Dorsolateral prefrontal cortex (tissue), 122 donors: ENCODE measurements at places on chromosomes 4 and X.

DNA sequence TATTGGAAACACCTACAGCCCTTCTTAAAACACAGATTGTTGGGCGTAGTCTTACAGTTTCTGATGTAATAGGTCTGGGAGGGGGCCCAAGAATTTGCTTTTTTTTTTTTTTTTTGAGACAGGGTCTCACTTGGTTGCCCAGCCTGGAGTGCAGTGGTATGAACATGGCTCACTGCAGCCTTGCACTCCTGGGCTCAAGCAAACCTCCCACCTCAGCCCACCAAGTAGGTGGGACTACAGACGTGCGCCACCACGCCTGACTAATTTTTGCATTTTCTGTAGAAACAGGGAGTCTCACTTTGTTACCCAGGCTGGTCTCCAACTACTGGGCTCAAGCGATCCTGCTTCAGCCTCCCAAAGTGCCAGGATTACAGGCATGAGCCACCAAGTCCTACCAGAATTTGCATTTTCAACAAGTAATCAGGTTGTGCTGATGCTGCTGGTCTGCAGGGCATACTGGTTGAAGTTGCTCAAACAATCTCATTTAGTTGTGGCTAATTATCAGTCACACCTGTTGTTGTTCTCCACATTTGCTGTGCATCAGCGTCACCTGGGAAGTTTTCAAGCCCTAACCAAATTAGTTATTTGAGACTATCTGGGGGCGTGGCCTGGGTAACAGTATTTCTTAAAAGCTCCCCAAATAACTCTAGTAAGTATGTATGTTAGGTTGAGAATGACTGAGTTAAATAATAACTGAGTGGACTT, 14.0 kb downstream of the TMEM154 start:
- no peak for DNase-seq

DNA sequence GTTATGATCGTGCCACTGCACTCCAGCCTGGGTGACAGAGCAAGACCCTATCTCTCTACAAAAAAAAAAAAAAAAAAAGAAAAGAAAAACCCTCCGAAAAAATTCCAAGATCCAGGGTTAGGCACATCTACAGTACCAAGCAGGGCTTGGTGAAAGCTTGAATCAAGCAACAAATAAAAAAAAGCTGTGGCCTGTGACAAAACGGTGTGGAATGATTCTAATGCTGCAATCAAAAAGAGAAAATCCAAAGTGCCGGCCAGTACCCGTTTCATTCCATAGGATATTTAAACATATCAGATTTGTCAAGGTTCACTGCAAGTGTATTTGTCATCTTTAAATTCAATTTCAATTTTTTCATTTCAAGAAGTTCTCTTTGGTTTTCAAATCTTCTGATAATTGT, 20.5 kb downstream of the RWDD4 start:
- DNase-seq, result no peak

GRCh38 chr4:26081795-26082498, 167.9 kb downstream of the SMIM20 start:
- no peak for DNase-seq

GRCh38 chr4:26022346-26023202, 108.6 kb downstream of the SMIM20 start:
- no peak for DNase-seq

DNA sequence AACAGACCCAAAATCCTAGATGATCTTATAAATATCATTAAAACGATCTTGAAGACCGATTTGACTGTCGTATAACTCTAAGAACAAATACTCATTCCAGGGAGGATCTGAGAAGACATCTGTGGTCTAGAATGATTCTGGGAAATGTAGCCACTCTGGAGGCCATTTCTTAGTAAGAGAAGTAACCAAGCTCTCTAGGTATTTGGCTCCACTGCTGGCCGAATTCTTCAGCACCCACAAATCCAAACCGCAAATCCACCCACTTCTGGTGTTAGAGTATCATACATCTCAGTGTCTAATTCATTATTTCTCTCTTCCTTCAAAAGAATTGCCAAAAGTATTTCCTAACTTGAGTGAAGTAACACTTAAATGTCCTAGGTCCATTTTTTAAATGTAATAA, 23.9 kb downstream of the KLHL5 start:
- DNase-seq, result no peak

DNA sequence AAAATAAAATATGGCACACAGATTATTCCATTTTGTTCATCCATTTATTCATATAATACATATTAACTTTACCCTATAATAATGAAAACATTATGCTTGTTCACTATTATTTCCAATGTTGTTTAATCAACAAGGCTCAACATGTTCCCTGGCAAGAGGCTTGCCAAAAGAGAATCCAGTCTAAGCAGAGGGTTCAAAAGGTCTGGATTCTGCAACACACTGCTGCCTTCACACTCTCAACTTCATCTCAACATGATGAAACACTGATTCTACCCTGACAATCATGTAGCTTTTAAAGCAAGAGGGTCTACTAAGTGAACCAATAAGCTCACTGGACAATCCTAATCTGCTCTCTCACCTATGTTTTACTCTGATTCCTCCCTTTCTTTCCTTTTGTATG, 101.1 kb downstream of the MID1 start:
- DNase-seq, result no peak

- DNase-seq, result no peak
Observed at GRCh38 chrX:30637874-30638815, 15.1 kb upstream of the GK start.

GRCh38 chr4:150855981-150856510, 159.0 kb downstream of the LRBA start:
- no peak for DNase-seq

DNA sequence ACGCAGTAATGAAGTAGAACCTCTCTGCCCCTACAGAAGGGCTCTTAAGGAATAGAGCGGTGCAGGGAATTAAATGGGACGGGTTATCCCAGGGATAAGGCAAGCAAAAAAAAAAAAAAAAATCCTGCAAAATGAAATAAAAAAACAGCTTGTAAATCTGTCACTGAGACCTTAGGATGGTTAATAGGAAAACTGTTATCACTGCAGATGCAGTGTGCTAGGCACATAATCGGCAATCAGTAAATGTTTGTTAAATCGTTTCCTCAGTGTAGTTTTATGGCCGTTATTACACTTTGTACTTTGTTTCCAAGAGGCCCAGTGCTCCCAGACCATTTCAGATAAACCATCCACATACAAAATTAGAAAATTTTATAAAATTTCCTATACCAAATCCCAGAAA, 1.0 kb downstream of the HNRNPH2 start:
- DNase-seq, result no peak

GRCh38 chr4:186936496-186937375, 213.1 kb upstream of the FAT1 start:
- DNase-seq, result no peak

GRCh38 chrX:111098874-111099273, 2.9 kb downstream of the PAK3 start:
- DNase-seq, result peak; percentile 52

GRCh38 chr4:157977086-157977485, 195.7 kb downstream of the GASK1B start:
- DNase-seq, result no peak

DNA sequence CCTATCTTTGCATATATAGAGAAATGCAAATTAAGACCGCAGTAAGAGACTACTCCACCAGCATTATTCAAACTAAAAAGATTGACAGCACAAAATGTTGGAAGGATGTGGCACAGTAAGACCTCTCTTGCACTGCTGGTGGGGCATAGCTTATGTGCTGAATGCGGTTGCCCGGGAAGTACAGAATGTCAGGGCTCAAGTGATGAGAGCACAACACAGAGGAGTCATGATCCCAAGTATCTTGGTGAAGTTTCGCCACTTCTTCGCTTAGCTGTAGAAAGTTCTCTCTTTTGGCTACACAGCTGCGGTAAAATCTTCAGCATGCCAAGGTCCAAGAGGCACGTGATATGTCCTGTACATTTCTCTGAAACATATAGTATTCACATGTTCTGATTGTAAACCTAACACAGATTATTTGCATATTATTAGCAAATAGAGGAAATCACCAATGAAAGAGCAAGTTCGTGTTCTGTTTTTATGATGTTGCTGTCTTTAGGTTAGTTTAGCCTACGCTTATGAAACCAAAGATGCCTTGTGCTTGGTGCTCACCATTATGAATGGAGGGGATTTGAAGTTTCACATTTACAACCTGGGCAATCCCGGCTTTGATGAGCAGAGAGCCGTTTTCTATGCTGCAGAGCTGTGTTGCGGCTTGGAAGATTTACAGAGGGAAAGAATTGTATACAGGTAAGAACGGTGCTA, 55.0 kb downstream of the HTT-AS start:
- no peak for DNase-seq

DNA sequence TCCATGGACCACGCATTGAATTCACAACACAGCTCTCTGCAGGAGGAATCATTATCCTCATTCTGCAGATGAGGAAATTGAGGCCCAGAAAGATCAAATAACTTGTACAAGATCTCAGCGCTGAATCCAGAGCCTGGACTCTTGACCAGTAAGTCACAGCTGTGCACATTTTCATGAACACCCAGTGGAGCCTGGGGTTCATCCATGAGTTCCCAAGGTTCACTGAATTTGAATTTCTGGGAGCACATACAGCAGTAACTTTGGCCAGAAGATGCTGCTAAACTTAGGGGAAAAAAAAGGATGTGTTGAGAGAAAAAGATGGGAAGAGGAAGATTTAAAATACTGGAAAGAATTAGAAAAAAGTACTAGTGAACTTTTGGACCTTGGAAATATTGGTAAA, 218.7 kb upstream of the PPARGC1A start:
- no peak for DNase-seq

GRCh38 chrX:101176439-101176838, 43.1 kb upstream of the DRP2 start:
- DNase-seq, result no peak

- DNase-seq, result no peak
Observed at GRCh38 chr4:101393256-101393655, 45.9 kb upstream of the PPP3CA start.

DNA sequence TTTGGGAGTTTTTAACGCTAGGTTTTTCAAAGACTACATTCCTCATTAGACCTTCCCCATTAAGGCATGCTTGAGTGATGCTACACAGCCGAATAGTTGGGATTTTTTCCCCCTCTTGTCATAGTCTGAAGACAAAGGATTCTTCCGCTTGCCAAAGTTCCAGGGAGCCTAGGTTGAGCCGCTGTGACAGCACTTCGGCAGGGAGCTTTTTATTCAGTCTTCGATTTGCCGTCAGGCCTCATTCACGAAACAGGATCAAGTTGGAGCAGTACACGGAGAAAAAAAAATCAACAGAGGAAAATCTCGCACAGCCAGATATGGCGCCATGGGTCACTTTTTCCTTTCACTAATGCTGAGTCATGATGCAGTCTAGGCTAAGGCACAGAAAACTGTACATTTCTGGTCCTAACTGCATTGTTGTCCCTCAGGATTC, 24.3 kb downstream of the SHROOM3 start:
- no peak for DNase-seq

GRCh38 chr4:119016636-119017035, 119.0 kb upstream of the MYOZ2 start:
- DNase-seq, result no peak

GRCh38 chrX:153668423-153669173, 5.0 kb downstream of the PNCK start:
- no peak for DNase-seq
